ENCODE measurements at places on chromosomes 12 and 14.

GRCh38 chr14:96590190-96590864, 88.1 kb downstream of the PAPOLA start:
- no peak for DNase-seq

- no peak for DNase-seq
Observed at GRCh38 chr12:40451661-40452060, 226.9 kb downstream of the LRRK2 start.

GRCh38 chr14:105840266-105841021, 314.1 kb downstream of the TMEM121 start:
- no peak for DNase-seq

DNA sequence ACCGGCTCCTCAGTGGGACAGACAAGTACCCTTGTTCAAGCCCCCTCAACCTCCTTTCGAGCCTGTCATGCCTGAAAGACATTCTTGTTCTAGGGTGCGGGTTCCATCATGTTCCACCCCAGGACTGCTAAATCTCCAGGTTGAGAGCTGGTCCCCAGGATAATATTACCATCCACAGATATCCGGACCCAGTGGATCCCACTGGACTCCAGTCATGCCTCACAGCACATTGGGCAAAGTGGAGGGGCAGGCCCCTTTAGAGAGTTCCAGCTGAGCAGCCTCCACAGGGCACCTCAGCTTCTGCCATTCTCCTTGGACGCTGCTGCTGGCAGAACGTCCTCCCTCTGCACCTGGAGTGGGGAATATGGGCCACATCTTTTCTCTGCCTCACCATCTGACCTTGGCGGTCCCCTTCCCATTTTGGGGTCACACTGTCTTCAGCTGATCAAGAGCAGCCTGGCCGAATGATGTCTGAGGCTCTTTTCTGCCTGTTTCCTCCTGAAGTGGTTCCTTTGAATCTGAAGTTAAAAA, 137.4 kb downstream of the BCL11B start:
- no peak for DNase-seq
